Activated naive CD8-positive, alpha-beta T cell treated with anti-CD3 and anti-CD28 coated beads for 36 hours (primary cell): ENCODE measurements at places on chromosomes 2 and 18. TPM values are rescaled to one million over a fixed set of nuclear protein-coding genes. Genes with fewer than 3 reads are reported as not detected.

- DNase-seq: no peak
These were observed 59.8 kb upstream of the CHRNA1 start for GRCh38 chr2:174824068-174824467.

- DNase-seq: no peak
These were observed 8.5 kb upstream of the ST8SIA3 start for GRCh38 chr18:57343833-57344232.

DNA sequence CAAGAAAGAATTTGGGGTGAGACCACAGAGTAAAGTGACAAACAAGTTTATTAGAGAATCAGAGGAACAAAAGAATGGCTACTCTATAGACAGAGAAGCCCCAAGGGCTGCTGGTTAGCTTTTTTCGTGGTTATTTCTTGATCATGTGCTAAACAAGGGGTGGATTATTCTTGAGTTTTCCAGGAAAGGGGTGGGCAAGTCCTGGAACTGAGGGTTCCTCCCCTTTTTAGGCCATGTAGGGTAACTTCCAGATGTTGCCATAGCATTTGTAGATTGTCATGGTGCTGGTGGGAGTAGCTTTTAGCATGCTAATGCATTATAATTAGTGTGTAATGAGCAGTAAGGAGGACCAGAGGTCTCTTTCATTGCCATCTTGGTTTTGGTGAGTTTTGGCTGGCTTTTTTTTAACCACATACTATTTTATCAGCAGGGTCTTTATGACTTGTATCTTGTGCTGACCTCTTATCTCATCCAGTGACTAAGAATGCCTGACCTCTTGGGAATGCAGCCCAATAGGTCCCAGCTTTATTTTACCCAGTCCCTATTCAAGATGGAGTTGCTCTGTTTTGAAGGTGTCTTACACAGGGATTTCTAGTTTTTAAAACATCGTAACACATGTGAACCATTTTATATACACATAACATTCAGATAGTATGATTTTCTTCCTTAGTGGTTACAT lies 77.8 kb downstream of the MYO1B start:
- DNase-seq: no peak

DNA sequence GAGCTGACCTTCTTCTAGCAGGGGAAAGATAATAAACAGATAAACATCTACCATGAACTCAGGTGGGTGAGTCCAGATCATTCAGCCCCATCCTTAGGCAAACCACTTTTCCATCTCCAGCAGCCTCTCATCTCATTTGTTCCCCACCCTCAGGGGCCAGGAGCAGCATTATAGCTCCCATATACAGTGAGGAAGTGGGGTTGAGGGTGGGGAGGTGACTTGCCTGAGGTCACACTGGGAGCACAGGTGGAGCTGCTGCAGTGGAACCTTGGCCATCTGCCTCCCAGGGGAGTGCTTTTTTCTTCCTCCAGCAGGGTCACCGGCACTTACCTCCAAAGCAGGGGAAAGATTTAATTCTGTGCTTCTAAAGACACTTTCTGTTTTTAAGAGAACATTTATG lies 212.5 kb upstream of the SMAD2 start:
- DNase-seq: no peak

DNA sequence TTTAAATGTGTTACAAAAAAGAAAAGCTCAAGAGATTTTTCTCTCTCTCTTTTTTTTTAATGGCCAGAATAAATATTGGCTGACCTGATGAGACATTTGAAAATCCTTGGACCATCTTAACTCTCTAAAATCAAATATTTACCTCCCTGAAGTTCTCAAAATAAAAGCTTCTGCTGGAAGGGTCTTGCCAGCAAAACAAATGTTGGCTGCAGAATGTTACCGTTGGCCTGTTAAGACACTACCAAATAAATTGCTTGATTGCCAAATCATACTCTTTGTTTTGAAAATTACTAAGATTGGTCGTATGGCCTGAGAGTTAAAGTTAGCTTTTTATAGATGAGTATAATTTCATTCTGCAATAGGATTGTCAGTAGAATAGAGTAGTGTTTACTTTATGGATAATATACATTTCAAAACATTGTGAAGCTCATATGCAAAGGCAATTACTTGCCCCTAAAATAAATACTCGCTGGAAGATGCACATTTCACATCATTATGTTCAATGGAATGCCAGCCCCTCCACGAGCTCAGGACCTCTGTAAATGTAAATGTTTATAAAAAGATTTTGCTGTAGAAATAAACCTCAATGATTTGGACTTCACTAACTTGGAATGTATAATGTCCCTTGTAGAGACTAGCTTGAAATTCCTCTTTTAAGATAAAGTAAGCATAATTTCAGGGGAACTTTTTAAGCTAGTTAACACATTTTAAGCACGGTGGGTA lies 193.4 kb downstream of the SOX11 start:
- DNase-seq: no peak

- DNase-seq: no peak
These were observed 961.6 kb upstream of the CHAC2 start for GRCh38 chr2:52805901-52806410.

DNA sequence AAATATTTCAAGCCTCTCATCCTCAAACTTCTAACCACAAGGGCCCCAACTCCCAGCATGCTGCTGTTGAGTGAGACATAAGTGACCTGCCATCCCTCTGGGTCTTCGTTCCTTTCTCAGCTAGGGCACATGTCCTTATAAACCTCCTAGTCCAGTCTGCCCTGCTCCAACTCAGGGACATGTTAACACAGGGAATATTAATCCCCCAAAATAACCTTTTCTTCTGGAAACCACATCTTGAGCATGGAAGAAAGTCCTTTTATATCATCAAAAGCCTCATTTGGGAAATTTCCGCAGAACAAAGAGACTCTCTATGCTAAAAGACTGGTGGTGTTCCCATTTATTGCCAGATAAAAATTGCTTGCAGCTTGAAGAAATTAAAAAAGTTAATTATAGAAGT lies 14.4 kb downstream of the TNP1 start:
- DNase-seq: no peak

DNA sequence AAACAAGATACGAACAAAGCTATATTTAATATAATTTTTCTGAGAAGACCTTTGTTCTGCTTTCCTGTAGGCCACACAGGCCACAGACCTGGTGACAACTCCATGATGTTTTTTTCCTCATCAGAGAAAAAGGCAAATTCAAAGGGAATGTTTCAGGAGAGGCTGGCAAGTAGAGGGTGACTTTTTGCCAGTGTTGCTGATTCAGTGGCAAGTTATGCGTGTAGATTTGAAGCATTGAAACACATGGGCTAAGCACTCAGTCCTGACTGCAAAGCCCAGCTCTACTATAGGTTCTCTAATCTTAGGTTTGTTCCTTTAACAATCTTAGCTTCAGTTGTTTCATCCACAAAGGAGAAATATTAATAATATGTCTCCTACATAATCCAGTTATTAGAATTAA lies 499.8 kb downstream of the SUCLG1 start:
- DNase-seq: no peak

DNA sequence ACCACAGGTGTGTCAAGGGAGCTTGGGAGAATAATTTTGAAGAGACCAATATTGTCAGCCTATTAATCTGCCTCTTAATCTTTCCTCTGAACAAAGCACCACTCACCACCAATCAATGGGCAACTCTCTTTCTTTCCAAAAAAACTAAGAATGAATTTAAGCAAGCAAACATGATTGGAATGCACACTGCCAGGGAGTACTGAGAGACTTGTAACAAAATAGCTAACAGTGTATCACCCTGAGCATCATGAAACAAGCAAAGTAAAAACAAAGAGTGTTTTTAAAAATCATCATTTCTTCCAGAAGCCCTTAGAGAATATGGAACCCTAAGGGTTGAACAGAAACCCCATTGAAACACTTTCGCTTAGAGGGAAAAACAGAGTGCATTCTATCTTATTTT lies 299.7 kb downstream of the DSEL start:
- no peak for DNase-seq

The PARD6G gene
- total RNA-seq: 0.26 TPM

The NXPH2 gene
- total RNA-seq: not detected

The COL4A4 gene
- not detected for total RNA-seq

The GCFC2 gene
- 38.4 TPM for total RNA-seq

The GPR45 gene
- not detected for total RNA-seq

The PLGLB2 gene
- 0.68 TPM for total RNA-seq

The AOX1 gene
- total RNA-seq: not detected
